ENCODE measurements at places on chromosomes 13 and 19. TPM values are rescaled to one million over a fixed set of nuclear protein-coding genes. Genes with fewer than 3 reads are reported as not detected.

GRCh38 chr19:6047256-6047655, 63.0 kb downstream of the RFX2 start:
- DNase-seq: no peak
- H3K36me3 ChIP-seq: no peaks in the 10 kb centered on the region
- no peak overlapping the region for H3K27ac ChIP-seq
- H3K4me3 ChIP-seq: no peak overlapping the region

The CEACAM3 gene
- total RNA-seq: not detected

DNA sequence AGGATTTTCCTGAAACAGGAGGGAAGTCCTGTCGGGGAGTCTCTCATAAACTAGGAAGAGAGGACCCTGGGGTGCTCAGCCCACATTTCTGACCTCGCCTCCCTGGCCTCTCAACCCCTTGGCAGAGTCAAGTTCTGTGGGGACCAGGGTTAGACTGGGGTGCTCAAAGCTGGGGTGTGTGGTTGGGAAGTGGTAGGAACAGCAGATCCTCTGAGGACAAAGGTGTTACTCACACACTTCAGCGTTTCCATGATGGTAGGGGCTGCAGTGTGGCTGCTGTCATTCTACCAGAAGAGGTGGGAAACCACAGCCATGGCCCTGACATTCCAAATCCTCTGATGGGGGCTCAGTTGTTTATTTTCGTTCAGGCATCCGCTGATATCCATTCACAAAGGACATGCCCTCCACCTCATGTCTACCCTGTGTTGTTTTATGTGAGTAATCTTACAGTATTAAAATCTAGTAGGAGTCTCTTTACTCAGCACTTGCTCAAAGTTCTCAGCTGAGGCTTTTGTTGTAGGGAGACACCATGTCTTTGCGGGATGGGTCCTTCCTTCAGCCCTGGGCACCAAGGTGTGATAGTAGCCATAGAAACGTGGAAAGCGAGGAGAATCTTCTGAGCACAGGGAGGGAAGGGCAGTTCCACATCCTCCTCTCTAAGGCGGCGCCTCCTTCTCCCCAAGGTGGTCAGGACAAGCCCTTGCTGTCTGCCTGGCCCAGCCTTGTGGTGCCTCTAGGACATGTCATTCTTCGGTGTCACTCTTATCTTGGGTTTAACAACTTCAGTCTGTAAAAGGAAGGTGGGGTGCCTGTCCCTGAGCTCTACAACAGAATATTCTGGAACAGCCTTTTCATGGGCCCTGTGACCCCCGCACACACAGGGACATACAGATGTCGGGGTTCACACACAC, 1.5 kb downstream of the KIR2DL3 start:
- no peak overlapping the region for H3K27ac ChIP-seq
- no peak for DNase-seq
- peaks cover 2% of the 10 kb centered on the region for H3K27me3 ChIP-seq
- peaks cover 7% of the 10 kb centered on the region for H3K36me3 ChIP-seq
- H3K4me3 ChIP-seq: no peak overlapping the region

- H3K27ac ChIP-seq: no peak overlapping the region
- H3K4me3 ChIP-seq: no peak overlapping the region
- no peak for DNase-seq
- peaks cover 25% of the 10 kb centered on the region for H3K4me1 ChIP-seq
These were observed 34.9 kb upstream of the HOMER3 start for GRCh38 chr19:18975869-18976268.

The RASA3 gene
- total RNA-seq: 33.3 TPM

GRCh38 chr13:71806886-71807285, 60.1 kb downstream of the DACH1 start:
- no peak overlapping the region for H3K4me3 ChIP-seq
- no peak for DNase-seq
- H3K36me3 ChIP-seq: no peaks in the 10 kb centered on the region
- no peaks in the 10 kb centered on the region for H3K4me1 ChIP-seq
- no peak overlapping the region for H3K27ac ChIP-seq

All from HFFc6 (cell line).